ENCODE measurements at places on chromosomes 7 and 10. TPM values are rescaled to one million over a fixed set of nuclear protein-coding genes. Genes with fewer than 3 reads are reported as not detected.

- no peak overlapping the region for H3K4me3 ChIP-seq
- no peaks in the 10 kb centered on the region for H3K27me3 ChIP-seq
- H3K4me1 ChIP-seq, result no peaks in the 10 kb centered on the region
- no peak overlapping the region for H3K27ac ChIP-seq
- no peaks in the 10 kb centered on the region for H3K36me3 ChIP-seq
Observed at GRCh38 chr7:82098414-82098813, 328.6 kb upstream of the HGF start.

- no peaks in the 10 kb centered on the region for H3K27me3 ChIP-seq
Observed at GRCh38 chr10:79070606-79071395, 2.0 kb downstream of the ZMIZ1 start.

The MYL10 gene
- total RNA-seq, result not detected

DNA sequence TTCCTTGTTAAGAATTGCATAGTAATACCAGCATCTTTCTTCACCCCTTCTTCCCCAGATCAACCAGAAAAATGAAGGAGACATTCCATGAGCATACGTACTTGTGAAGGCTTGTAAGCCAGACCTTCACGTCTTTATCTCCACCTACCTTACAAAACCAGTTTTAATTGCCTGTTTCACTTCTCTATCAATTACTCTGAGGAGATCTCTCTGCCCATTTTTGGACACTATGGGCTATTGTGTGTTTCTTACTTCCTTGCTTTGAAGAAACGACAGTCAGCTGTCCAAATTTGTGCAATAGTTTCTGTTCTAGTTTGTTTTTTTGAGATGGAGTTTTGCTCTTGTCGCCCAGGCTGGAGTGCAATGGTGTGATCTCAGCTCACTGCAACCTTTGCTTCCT, 349.7 kb upstream of the MBL2 start:
- H3K4me1 ChIP-seq, result no peaks in the 10 kb centered on the region
- H3K27ac ChIP-seq, result no peak overlapping the region
- no peak overlapping the region for H3K4me3 ChIP-seq
- H3K27me3 ChIP-seq, result no peaks in the 10 kb centered on the region
- no peaks in the 10 kb centered on the region for H3K36me3 ChIP-seq

- peaks cover 23% of the 10 kb centered on the region for H3K4me1 ChIP-seq
- H3K36me3 ChIP-seq, result no peaks in the 10 kb centered on the region
- peaks cover 32% of the 10 kb centered on the region for H3K27me3 ChIP-seq
- no peak overlapping the region for H3K27ac ChIP-seq
- no peak for ATAC-seq
Observed at GRCh38 chr10:24446739-24447138, 237.8 kb downstream of the KIAA1217 start.

The PLXDC2 gene
- total RNA-seq, result not detected

DNA sequence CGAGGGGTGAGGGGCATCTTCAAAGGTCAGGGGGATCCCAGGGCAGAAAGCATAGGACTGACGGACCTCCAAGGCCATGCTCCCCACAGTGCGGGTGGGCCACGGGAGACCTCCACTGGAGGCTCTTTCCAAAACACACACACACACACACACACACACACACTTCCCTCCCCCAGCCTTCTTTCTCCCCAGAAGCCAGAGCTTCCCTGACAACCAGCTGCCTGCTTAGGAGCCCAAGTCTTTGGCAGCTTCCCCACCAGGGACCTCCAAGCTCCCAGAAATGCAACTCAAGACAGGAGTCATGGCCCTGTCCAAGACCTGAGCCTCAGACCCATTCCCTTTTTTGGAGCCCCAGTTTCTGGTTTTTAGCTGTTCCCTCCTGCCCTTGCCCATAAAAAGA, 710 bp upstream of the C10orf105 start:
- peaks cover 27% of the 10 kb centered on the region for H3K4me1 ChIP-seq
- peaks cover 5% of the 10 kb centered on the region for H3K36me3 ChIP-seq
- ATAC-seq, result no peak
- no peak overlapping the region for H3K4me3 ChIP-seq
- no peaks in the 10 kb centered on the region for H3K27me3 ChIP-seq

DNA sequence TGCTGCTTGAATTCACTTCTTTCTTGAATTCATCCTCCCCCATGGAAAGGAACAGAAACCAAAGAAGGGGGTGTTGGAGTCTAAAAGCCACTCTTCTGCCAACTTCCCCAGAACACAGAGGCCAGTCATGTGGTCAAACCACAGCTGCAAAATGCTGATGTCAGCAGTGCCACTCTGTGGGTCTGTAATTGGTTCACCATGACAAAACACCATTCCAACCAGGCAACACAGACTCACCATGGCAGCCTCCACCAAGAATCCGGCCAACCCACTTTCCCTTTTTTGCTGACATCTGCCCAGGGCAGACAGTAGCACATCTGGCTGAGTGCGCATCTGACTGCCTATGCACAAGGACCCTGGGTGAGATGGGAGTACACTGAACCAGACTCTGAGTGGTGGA, 16.8 kb downstream of the OSBPL3 start:
- H3K4me1 ChIP-seq, result peaks cover 74% of the 10 kb centered on the region
- no peaks in the 10 kb centered on the region for H3K27me3 ChIP-seq
- peak overlapping the region; percentile 83 for H3K27ac ChIP-seq
- H3K36me3 ChIP-seq, result no peaks in the 10 kb centered on the region
- H3K4me3 ChIP-seq, result peak overlapping the region; percentile 70

GRCh38 chr10:77920495-77920894, 6.1 kb downstream of the DLG5 start:
- peaks cover 5% of the 10 kb centered on the region for H3K4me1 ChIP-seq
- H3K27me3 ChIP-seq, result peaks cover 28% of the 10 kb centered on the region
- no peak overlapping the region for H3K4me3 ChIP-seq
- ATAC-seq, result no peak

The CASP2 gene
- total RNA-seq, result 110 TPM
